ENCODE measurements at places on chromosomes 16 and 17.

DNA sequence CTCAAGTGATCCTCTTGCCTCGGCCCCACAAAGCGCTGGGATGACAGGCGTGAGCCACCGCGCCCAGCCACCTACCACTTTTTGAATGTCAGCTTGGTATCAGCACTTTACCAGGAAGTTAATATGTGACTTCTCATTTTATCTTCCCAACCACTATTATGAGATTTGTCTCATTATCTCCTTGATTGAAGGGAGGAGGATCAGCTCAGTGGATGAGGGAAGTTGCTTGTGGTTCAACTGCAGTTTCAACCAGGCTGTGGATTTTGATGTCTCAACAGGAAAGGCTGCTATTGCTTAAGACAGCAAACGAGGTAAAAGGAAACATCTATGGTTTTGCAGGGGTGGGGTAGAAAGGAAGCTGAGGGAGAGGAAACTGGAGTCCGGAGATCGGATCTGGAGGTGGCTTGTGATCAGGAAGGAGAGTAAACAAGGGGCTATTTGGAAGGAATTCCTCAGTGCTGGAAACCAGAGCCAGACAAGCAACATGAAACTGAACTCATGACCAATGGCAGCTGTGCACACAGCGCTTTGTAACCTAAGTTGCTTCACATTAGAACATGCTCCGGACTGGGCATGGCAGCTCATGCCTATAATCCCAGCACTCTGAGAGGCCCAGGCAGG is 180.5 kb downstream of the VPS53 start:
- ATAC-seq = no peak

- peak; percentile 86 for ATAC-seq
These were observed 138.7 kb upstream of the RPH3AL start for GRCh38 chr17:491086-492021.

DNA sequence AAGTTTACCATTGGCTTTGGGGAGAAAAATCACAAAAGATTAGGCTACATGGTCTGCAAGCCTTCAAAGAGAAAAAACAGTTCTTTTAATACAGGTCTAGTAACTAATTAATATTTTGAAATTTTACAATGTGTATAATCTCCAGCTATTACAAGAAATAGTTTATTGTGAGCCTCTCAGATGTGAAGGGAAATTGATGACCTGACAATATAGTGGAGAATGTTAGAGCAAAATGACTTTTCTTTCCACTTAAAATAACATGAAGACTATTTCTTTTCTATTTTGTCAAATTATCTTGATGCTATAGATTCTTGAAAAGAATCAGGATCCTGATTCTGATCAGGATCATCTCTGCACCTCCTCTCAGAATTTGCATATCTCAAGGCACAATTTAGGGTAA is 362.3 kb downstream of the PMP22 start:
- ATAC-seq = no peak

DNA sequence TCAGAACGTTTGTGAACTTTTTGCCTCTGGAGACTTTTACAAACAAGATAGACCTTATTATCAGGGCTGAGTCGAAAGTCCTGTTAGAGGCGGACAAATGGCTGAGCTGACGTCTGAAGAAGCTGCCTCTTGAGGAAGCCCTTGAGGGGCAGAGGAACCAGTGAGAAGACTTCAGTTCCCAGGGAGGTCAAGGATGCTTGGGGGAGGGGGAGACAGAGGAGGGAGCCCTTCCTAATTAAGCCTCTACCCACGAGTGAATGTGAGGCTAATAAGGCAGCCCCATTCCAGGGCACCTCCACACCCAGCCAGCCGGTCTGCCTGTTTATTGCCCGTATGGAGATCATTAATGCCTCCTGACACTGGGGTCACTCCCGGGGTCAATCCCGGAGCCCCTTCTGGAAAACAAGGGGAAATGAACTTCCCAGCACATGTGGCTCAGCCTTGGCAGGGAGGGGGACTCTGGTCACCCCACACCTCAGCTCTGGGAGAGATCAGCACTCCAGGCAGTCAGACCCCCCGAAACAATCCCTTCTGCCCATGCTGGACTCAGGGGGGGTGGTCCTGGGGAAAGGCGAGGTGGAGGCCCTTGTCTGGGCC is 9.2 kb upstream of the TBX4 start:
- no peak for ATAC-seq

DNA sequence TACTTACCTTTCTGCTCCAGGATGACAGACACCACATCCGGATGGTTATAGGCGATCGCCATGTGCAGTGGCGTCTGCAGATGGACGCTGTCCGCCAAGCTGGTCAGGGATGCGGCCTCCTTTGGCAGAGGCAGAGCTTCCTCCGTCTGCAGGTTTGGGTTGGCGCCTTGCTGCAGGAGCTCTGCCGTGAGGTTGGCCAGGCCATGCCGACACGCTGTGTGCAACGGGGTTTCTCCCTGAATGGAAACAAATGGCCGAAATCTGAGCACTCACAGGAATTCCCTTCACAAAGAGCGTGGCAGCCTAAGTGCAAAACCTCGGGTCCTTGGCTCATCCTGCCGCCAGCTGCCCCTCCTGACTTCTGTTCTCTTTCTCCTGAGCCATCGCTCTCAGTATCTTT is 41.8 kb downstream of the CYB5D2 start:
- no peak for ATAC-seq

DNA sequence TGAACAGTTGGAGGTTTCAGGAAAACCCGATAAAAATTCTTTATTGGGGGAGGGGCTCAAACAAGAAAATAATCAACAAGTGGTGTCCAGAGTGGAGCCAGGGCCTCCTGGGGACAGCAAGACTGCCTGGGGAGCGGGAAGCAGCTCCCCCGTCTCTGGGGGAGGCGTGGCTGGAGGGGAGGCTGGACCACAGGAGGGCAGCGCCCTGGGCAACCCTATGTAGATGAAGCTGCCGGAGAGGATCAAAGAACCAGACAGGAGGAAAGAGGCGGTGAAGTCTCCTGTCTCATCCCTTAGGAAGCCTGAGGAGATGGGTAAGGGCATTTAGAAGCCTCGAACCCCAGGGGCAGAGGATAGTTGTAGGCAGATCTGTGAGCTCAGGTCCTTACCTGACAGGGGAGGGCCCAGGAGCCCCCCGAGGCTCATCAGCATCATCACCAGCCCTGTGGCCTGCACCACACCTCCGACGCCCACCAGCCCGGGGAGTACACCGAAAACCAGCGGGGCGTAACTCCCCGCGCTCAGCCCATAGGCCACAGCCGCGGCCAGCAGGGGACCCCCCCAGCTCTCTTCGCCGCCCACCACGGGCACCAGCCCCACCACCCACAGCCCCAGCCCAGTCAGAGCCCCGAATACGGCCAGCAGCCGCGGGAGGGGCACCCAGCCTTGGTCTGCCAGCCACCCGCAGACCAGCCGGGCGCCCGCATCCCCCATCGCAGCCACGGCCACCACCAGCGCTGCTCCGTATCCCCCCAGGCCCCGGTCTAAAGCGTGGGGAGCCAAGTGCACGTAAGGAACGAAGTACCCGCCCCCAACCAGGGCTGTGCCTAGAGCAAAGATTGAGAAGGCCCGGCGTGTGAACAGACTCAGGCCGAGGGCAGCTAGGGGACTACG is 2.0 kb downstream of the SLC16A11 start:
- ATAC-seq = no peak

DNA sequence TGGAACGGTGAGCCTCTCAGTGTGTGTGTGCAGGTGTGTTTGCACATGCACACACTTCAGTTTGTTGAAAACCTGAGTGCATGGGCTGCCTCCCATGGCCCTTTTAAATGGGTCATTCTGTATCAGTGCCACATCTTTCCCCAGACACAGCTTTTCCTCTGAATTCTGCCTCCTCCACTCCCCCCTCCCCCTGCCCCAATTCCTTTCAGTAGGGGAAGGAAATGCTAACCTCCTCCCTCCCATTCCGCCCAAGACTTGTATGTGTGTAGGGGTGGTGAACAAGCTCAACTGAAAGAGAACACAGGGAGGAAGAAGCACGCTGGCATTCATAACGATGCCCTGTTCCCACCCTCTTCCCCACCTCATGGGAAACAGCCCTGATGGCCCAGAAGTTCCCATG is 34.3 kb downstream of the C17orf75 start:
- no peak for ATAC-seq

DNA sequence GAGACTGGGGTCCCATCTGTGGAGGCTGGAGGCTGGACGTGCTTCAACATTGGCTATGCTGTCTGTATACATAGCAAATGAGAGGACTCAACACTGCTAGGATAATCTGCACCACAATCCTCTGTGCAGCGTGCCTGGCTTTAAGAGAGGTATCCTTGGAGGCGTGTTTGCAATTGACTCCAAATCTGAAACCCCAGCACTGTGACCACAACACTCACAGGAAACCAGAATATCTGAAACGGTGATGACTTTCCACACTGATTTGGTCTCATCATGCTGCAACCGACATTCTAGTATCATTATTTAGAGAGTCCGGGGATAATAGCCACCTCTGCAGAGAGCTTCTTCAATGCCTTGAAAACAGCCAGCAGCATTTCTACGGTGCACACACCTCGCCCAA is 35.1 kb downstream of the TLE7 start:
- ATAC-seq = no peak

- no peak for ATAC-seq
These were observed 26.7 kb downstream of the PLD6 start for GRCh38 chr17:17179371-17179827.

- no peak for ATAC-seq
These were observed 89.5 kb upstream of the TOB1 start for GRCh38 chr17:50955667-50956120.
